GM12878 (cell line): ENCODE measurements at places on chromosomes 13 and 19. TPM values are rescaled to one million over a fixed set of nuclear protein-coding genes. Genes with fewer than 3 reads are reported as not detected.

Gene KLHL1
- 0.05 and 0.08 TPM in 2 replicates for total RNA-seq

GRCh38 chr19:19594381-19594780 is 24.1 kb downstream of the PBX4 start:
- no peak for DNase-seq

DNA sequence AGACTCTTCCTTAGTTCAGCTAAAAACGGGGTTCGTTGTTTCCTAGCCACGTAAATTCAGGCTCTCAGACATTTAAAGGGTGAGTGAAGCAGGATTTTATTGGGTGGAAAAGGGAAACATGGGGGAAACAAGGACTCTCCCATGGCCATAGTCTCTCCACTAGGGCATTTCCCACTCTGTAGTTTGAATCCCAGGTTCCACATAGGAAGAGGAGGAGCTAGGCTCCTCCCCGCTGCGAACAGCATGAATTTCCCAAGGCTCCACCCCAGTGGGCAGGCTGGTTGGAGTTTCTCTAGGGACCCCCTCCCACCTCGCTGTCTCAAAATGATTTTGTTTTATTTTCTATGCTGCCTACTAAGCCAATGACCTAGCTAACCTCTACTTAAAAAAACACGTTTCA is 2170.8 kb upstream of the PCDH20 start:
- no peak for DNase-seq

DNA sequence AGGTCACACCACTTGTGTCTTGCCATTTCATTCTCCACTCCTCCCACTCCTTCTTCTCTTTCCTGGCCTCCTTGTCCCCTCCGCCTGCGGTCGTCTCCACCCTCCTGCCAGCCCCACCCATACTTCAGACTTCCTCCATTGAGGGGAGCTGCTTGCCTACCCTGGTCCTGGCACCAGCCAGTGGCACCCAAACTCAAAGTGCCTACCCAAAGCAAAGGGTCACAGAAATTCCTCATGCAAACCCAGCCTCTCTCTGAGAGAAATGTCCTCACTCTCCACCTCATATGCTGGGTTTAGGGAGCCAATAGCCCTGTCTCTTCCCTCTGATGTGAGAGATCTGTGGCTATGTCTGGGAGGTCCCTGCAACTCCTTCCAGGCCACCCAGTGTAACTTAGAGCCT is 109.6 kb downstream of the TEX26 start:
- DNase-seq = no peak

Gene MEIOSIN
- total RNA-seq = not detected in 2 replicates

DNA sequence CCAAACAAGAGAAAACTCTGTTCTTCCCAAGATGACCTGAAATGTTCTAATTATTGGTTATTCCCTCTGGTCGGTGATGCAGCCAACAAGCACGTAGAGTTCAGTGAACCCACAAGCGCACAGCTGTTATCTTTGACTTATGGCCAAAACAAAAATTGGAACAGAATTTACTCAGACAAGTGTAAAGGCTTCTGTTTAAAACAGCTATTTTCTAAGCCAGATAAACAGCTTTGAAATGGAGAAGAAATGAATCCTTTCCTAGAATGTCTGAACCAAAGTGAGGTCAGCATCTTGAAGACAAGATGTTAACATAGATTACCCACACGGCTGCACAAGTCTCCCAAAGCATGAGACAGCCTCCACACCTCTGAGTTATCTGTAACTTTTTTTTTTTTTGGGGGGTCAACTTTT is 669.2 kb downstream of the DIAPH3 start:
- DNase-seq = no peak

- DNase-seq = no peak
These were observed 10.2 kb downstream of the CDC37 start for GRCh38 chr19:10393137-10393536.

Gene PEX11G
- total RNA-seq = 1.0 and 1.8 TPM in 2 replicates

- DNase-seq = no peak
These were observed 90.0 kb downstream of the WDFY2 start for GRCh38 chr13:51674276-51674675.

- DNase-seq = no peak
These were observed 242.1 kb downstream of the DACH1 start for GRCh38 chr13:71624653-71625600.

GRCh38 chr13:39577838-39578491 is 25.0 kb downstream of the LHFPL6 start:
- DNase-seq = no peak

Gene CPB2
- 0.13 and 0.16 TPM in 2 replicates for total RNA-seq

Gene C19orf18
- total RNA-seq = not detected in 2 replicates

DNA sequence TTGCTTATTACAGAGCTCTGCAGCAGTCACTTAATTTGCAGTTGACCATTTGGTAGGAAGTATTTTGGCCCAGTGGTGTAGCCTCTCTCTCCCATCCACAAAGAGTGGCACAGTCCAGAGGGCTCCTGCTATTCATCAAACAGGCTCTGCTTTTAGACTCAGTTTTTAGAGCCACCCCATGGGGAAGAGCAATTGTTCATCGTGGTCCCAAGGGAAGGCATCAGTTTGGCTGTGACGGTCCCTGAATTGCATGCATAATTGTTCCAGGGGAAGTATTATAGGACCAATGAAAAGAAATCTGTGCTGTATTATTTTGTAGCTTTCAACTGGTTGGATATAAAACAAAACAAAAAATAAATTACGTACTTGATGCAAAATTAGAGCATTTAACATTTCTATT is 799.0 kb downstream of the DACH1 start:
- DNase-seq = no peak

DNA sequence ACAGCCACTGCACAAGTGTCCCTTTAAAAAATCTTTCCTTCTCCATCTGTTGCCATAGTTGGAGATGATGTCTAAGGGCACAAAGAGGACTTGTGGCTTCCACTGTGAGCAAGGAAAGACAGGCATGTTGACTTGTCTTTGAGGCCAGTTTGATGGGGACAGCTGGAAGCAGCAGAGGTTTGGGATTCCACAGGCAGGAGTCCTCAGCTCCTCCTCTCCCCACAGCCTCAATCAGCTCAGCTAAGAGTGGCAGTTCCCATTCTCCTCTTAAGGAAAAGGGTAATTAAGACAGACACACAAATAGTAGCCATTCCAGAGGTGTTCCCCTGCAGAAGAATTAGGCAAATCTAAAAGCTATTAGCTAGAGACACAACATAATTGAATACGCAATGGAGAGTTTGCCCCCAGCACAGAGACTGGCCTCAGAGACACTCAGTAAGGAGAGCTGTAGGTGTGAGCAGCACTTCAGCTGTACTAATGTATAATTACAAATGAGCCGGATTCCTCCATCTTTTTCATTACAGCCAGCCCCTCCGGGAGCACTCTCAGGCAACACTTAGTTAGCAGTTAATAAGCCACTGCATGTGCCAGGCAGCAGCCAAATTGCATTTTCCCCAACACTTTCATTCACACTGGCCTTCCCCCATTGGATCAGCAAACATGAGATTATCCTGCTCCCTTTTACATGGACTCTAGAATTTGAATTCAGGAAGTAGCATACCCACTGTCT is 434.0 kb downstream of the FOXO1 start:
- no peak for DNase-seq

Gene PTOV1
- 76.7 and 83.5 TPM in 2 replicates for total RNA-seq

GRCh38 chr19:54399189-54399588 is 16.1 kb upstream of the TTYH1 start:
- DNase-seq = no peak

GRCh38 chr13:38979891-38980749 is 10.5 kb downstream of the STOML3 start:
- no peak for DNase-seq

DNA sequence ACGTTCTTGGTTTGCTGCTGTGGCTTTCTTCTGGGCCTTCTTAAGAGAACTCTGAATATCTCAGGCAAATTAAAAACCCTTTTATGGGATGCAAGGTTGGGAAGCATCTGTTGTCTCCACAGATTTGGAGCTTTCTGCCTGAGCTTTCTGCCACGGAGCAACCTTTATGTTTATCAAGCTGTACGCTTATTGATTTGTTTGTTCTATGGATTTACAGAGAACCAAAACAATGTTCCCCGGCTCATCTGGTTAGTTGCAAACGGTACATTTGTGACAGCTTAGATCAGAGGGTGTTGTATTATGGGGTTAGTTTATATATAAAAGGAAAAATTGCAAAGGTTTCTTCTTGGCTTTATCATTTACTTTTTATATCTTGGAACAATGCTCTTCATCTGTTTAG is 479.6 kb downstream of the DIAPH3 start:
- DNase-seq = no peak

Gene HS6ST3
- not detected in 2 replicates for total RNA-seq

Gene FOXA3
- total RNA-seq = 0.31 TPM in 1 of 2 replicates, not detected in the other

DNA sequence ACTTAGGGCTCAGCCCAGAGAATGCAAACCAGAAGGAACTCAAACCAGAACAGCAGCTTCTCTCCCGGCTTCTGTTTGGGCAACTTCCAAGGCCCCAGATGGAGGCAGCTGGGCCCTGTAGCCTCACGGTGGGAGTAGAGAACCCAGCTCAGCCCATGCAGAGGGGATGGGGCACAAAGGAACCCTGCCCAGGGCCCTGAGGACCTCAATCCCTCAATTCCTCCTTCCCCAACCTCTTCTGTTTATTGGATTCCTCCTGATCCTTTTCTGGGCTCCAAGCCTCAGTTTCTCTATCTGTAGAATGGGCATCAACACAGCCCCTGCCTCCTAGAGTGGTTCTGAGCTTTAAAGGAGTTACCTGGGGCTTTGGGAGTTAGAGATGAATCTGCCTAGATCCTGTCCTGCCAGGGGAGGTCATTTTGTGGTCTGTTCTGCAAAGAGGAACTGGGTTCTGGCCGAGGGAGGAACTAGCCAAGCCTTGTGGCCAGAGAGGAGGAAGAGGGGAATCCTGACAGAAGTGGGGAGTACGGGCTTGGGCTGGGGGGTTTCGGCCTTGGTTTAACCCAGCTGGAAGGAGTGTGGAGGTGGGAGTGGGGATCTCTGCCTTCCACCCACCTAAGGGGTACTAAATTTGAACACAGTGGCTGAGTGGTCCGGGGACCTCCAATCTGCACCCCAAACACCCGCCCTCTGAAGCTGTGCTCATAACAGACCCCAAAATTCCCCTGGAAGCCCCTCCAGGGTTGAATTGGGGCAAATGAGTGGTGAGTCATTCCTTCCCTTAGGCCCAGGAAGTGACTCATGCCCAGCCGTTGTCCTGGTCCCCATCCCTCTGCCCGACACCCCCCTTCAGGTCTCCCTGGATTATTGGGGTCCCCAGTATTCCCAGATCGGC is 2.7 kb downstream of the ADGRE5 start:
- no peak for DNase-seq

- no peak for DNase-seq
These were observed 2.1 kb downstream of the NUMBL start for GRCh38 chr19:40688309-40688708.

DNA sequence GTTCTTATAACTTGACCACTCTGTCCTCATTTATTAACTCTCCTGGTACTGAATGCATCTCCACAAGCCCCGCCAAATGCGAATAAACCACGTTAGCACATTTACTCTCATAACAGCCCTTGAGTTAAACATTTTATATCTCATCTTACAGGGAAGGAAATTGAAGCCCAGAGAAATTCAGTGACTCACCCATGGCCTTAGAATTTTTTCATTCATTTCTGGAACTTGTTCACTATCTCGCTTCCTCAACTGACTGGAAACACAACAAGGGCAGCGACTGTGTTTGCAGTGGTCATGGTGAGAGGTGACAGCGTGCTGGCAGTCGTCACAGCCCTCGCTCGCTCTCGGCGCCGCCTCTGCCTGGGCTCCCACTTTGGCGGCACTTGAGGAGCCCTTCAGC is 39.5 kb downstream of the SERP2 start:
- DNase-seq = no peak
